Peyer's patch (tissue), 4 donors: ENCODE measurements at places on chromosomes 16 and 17. TPM values are rescaled to one million over a fixed set of nuclear protein-coding genes. Genes with fewer than 3 reads are reported as not detected.

Gene MT1E
- total RNA-seq: 330 TPM

Gene TAOK1
- 46.9 TPM for total RNA-seq

Gene CPHXL2
- total RNA-seq: not detected

Gene SMIM5
- total RNA-seq: 161 TPM

Gene SRCIN1
- 10.6 TPM for total RNA-seq

Gene ITGAL
- 11.9 TPM for total RNA-seq

Gene IRF8
- total RNA-seq: 119 TPM

Gene GP1BA
- not detected for total RNA-seq

Gene SYT17
- total RNA-seq: 12.3 TPM

Gene TMEM238L
- 45.3 TPM for total RNA-seq

Gene TPSD1
- 61.1 TPM for total RNA-seq

DNA sequence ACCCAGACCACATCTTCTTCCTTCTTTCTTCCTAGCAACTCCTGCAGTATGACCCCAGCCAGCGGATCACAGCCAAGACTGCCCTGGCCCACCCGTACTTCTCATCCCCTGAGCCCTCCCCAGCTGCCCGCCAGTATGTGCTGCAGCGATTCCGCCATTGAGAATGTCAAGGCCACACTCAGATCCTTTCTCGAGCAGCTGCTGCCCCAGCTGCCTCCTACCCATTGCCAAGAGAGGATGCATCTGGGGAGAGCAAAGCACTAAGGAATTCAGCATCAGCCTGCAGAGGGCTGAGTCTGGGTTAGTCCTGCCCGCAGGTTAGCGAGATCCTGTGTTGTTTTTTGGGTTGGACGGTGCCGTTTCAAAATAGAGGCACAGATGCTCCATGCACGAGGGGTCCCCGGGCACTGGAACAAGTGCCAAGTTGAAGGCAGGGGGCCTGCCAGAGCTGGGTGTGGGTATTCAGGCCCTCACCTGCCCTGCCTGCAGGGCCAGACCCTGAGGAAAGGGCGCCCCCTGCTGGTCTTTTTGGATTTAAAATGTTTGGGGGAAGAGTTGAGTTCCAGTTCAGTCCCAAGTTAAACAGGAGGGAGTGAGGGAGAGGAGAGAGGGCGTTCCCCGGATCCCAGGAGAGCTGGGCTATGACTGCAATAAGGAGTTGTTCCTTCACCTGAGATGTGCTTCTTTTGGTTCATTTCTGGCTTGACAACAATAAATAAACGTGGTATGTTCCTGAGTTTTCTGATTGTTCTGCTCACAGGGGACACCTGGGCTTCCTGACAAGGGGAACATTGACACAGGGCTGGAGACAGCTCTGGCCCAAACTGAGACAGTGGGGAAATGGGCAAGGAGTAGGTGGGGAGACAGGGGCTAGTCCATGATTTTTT, 4.9 kb downstream of the CDK3 start:
- DNase-seq: peak; percentile 82

- no peak for DNase-seq
Measured at GRCh38 chr17:64491034-64491860, 5.6 kb downstream of the POLG2 start.

GRCh38 chr16:69481901-69482341, 57.5 kb downstream of the CYB5B start:
- DNase-seq: peak; percentile 66

GRCh38 chr17:39639566-39640458, 2.9 kb downstream of the STARD3 start:
- DNase-seq: no peak

- DNase-seq: peak; percentile 71
Measured at GRCh38 chr17:17685775-17686291, 4.6 kb downstream of the RAI1 start.

DNA sequence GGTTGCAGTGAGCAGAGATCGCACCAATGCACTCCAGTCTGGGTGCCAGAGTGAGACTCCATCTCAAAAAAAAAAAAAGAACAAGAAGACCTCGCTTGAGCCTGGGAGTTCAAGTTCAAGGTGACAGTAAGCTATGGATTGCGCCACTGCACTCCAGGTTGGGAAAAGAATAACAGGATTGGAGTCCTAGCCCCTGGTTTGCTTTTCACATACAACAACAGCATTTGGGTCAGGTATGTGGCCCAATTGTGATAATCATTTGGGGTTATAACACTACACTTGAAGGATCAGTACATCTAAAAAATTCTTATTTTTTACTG, 3.4 kb upstream of the SEPHS2 start:
- DNase-seq: no peak

DNA sequence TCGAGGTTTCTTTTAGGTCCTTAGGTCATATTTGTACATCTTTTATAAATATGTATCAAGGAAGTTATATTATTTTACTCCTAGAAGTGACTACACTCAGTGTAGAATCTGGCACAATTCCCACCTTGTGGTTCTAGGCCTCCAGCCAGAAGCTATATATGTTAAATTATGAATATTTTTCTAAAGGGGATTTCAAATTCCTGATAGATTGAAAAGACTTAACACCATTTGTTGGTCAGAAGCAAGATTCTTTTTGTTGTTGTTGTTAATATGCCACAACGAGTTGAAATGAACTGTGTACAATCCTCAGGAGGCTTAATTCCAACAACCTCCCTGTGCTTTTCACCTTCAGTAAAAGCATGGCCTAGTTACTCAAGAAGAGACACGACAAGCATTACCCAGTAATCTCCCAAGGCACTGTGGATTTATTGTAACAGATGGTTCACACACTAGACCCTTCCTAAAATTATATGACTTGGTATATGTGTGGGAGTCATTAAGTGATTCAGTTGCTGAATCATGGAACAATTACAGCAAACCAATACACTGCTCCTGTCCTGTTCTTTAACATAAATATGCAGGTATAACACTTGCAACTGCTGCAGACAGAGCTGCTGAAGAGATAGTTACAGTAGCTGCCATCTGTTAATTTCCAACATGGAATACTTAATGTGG, 964.4 kb upstream of the GOT2 start:
- DNase-seq: no peak

DNA sequence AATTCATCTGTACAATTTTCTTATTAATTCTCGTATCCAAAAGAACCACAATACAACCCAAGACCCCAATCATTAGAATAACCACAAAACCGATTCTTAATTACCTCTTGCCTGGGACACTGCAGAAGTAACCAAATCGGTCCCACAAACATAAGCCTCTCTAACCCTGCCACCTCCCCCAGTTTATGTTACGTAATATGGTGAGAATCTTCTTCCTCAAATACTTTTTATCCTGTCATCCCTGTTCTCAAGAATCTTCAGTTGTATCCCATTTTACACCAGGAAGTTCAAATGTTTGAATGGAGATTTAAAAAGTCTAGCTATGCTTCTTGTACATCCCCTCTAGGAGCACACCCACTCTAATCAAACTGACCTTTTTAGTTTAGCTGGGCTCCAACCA, 269.3 kb upstream of the TBX2 start:
- DNase-seq: no peak

DNA sequence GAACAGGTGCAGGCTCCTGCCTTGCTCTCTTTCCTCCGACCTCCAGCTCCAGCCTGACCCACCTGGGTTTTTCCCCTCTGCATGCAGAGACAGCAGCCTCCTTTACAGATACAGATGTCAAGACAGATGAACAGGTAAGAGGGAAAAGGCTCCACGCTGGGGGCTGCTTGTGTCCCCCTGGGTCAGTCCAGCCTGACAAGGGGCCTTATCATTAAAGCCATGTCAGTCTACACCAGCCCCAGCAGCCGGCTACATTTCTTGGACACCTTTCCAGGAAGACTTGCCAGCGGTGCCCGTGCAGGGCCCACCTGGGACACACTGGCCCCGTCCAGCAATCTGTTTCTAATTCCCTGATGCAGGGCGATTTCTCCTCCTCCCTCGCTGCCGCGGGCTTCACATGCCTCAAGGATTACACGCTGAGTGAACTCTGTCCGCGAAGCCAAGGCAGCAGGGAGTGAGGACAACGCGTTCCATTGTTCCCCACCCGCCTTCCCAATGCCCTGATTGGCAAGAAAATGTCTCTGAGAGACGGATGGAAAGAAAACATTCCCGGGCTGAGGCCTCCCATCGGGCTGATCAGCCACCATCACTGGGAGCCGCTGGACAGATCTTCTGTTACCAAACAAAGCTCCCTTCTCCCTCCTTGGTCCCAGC, 184.7 kb downstream of the C16orf95 start:
- DNase-seq: no peak

- no peak for DNase-seq
Measured at GRCh38 chr17:71527311-71527710, 593.5 kb upstream of the SOX9 start.

GRCh38 chr16:53583401-53583800, 80.4 kb upstream of the AKTIP start:
- DNase-seq: no peak

DNA sequence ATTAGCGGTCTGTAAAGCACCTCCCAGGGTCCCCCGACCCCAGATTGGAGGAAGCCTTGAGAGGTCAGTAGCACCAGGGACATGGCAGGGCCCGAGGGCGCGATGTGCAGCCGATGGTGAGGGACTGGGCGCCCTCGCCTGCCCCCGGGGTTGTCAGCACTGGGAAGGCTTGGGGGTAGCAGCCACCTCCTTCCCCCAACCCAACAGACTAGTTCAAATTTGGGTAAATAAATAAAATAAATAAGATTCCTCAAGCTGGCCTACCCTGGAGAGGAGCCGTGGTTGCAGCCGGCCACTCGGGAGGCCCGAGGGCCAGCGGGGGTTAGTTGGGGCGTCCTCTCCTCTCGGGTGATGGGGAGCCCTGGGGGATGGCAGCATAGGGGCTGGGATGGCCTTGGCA, 1.5 kb downstream of the C16orf92 start:
- DNase-seq: no peak
